A549 treated with GW870086 at 1 μM for 4 hours (cell line): ENCODE measurements at places on chromosomes 16 and 17. TPM values are rescaled to one million over a fixed set of nuclear protein-coding genes. Genes with fewer than 3 reads are reported as not detected.

Gene GPRC5C
- 51.5 to 76.5 TPM (median 69.0 TPM) in 5 replicates for total RNA-seq

Gene CYGB
- 0.56 to 1.6 TPM (median 1.0 TPM) in 5 replicates for total RNA-seq

Gene CA10
- total RNA-seq: not detected in 5 replicates

Gene DOC2A
- 1.7 to 2.3 TPM (median 1.9 TPM) in 5 replicates for total RNA-seq

Gene KRT25
- not detected in 5 replicates for total RNA-seq

Gene OTOP2
- total RNA-seq: 0.13 TPM in 1 of 5 replicates, not detected in the others
